Activated effector memory CD4-positive, alpha-beta T cell treated with Interleukin-2 at 50 U/mL for 16 hours (primary cell): ENCODE measurements at places on chromosomes 3 and 15.

DNA sequence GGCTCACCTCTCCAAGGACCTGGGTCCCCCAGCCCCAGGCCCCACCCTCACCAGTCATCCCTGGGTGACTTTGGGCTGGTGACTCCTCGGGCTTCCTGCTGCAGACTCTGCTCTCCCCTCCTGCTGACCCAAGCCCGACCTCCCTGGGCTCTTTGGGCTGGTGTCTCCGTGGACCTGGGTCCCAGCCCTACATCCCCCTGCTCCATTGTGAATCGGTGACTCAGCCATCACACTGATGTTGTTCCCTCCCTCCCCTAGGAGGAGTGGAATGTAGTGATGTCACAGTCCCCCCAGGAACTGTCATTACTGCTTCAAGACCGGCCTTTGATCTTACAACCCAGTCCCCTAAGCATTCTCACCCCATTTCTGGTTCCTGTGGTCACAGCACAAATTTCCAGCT is 83.7 kb downstream of the ADAMTS7 start:
- DNase-seq = no peak

GRCh38 chr3:178773358-178773757 is 237.1 kb downstream of the KCNMB2 start:
- no peak for DNase-seq

DNA sequence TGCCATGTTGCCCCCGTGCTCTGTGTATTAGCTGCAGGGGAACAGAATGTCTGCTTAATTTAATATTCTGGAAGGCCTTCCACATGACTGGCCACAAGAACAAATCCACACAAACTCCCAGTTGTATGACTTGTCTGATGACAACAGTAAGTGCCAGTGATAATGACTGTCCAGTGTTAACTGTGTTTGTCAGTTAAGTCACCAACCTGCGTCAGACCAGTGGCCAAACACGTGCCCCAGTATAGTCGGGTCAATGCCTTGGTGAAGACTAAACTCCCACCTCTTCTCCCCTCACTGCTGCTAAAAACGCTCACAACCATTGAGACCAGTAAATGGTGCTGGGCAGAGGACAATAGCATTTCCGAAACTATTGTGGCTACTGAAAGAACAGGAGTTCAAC is 9.8 kb upstream of the ATP13A5 start:
- DNase-seq = no peak

- no peak for DNase-seq
Measured at GRCh38 chr3:169772305-169772896, 795 bp upstream of the MYNN start.

DNA sequence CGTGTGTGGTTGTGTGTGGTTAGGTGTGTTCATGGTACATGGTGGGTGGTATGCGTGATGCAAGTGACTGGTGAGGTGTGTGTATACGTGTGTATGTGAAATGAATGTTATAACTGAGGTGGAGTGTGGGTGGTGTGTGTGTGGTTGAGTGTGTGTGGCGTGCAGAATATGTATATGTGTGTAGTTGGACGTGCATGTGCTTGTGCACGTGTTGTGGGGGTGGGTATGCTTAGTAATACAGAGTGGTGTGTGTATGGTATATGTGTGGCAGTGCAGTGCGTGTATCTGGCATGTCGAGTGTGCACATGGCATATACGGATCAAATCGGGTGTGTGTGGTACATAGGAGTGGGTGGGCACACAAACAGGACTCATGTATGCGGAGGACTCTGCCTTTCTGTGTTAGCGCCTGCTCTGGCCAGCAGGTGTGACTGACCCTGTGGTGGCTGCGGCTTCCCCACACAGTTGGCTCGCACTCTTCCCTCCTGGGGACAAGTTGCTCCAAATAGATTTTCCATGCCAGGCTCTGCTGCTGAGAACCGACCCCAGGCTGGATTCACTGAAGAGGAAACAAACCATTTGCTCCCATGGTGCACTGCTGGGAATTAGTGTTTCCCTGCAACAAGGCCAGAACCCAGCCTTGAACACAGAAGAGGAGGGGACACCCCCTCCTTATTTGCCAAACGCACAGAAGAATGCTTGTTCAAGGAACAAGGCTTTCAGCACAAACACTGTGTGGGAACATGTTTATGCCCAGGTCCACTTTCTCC is 1.2 kb upstream of the C3orf70 start:
- no peak for DNase-seq

GRCh38 chr15:59148153-59148833 is 43.3 kb downstream of the CCNB2 start:
- no peak for DNase-seq

DNA sequence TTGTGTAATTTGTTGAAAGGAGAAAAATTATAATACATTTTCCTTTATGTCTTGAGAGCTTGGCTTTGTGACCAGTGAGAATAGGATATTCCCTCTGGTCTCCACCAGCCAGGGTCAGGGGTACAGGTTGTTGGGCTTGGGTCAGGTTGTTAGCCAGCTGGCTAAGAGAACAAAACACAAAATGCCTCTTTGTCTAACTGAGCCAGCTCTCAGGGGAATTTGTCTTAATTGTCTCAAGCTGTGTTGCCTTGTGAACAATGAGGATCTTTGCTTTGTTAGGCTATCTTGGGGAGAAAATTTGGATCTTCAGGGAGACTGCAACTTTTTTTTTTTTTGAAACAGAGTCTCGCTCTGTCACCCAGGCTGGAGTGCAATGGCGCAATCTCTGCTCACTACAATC is 17.7 kb upstream of the GK5 start:
- DNase-seq = no peak

- DNase-seq = no peak
Measured at GRCh38 chr3:195768414-195768813, 43.3 kb downstream of the MUC4 start.

GRCh38 chr3:52671676-52672075 is 14.0 kb downstream of the PBRM1 start:
- no peak for DNase-seq

GRCh38 chr15:93241696-93242585 is 152.9 kb upstream of the RGMA start:
- DNase-seq = no peak

- no peak for DNase-seq
Measured at GRCh38 chr3:61199843-61200242, 51.4 kb downstream of the FHIT start.

- no peak for DNase-seq
Measured at GRCh38 chr3:116442331-116443021, 2.8 kb downstream of the LSAMP start.

DNA sequence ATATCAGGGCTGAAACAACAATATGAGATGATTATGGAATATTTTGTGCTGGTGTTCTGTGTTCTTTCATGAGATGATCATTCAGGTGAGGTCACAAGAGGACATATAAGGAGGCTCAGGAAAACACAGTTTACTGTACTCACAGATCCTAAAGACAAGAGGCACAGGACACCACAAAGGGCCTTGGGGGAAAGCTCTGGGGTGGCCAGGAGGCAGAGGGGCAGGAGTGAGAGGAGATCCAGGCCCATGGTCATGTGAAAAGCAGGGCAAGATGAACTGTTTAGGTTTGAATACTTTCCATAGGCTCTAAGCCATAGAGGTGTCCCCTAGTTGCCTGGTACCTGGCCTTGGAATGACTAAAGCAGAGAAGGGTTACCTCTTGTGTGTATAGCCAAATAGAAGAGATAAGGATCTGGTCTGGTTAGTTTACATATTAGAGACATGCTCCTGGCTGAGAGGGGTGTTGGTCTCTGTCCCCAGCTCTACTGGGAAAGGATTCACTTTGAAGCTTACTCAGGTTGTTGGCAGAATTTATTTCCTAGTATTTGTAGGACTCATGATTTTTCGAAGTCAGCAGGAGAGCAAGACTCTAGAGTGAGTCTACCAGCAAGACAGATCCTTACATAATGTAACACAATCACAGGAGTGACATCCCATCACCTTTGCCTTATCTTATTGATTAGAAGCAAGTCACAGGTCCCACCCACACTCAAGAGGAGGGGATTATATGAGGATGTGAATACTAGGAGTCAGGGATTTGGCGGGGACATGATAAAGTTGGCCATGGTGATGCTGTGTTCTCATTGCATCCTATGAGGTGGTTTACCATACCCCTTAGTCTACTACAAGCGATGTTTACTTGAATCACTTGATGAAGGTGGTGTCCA is 11.3 kb upstream of the TM4SF1 start:
- no peak for DNase-seq

DNA sequence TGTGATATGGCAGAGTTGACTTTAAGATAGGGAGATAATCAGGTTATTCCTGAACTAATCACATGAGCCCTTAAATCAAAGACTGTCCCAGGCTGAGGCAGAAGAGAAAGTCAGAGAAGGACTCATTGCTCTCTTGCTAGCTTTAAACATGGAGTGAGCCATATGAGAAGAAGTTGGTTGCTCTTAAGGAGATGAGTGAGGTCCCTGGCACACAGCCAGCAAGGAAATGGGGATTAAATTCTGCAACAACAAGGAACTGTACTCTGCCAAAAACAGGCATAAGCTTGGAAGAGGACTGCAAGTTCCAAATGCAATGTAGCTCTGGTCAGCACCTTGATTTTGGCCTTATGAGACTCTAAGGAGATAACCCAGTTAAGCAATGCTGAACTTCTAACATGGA is 457.0 kb downstream of the PLOD2 start:
- DNase-seq = no peak

GRCh38 chr15:39362821-39363561 is 217.9 kb upstream of the THBS1 start:
- no peak for DNase-seq

DNA sequence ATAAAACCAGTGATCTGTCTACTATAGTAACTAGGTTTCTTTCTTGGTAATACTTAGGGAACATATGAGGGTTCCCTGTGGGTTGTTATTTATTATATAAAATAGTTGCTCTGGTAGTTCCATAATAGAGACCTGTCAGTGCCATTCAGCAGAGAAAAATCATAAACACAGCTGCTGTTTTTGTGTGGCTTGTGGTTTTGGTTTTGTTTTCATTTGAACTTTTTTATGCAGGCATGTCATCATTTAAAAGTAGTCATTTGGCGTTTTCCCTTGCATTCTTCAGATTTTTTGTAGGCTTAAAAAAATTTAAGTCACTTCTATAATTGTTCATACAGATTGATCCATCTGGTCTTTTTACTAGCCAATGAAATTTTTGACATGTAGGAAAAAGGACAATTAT is 47.9 kb downstream of the PIK3CA start:
- DNase-seq = no peak

DNA sequence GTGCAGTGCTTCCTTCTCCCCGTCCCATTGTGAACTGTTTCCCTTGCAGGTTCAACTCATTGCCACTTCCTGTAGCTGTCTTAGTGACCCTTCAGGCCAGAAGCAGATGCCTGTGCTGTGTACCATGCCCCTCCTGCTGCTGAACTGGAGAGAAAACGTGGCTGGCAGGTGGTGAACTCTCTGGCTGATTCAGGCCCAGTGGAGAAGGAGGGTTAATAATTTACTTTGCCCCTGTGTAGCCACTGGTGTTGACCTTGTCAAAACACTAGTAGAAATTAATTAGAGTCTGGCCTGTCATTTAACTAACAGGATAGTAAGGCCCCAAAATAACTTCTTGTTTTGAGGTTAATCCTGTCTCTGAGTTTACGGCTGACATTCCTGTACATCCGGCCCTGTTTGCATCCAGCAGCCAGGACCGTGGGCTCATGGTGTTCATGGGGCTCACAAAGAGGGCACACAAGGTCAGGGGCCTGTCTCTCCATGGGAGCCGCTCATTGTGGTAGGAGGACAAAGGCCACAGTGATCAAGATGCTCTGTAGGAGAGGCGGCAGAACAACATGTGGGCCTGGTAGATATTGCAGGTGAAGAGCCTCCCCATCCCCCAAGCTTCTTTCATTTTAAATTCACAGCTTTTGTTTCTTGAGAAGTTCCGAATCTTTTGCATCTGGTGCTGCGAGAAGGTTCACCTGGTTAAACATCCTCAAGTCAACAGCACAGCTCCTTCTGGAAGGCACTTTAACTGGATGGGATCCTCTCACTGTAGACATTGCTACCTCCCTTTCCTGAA is 101.6 kb downstream of the CGNL1 start:
- no peak for DNase-seq

GRCh38 chr3:35088943-35089342 is 550.4 kb upstream of the ARPP21 start:
- DNase-seq = no peak
